ENCODE measurements at places on chromosomes 4 and X.

- DNase-seq, result no peak
Measured at GRCh38 chrX:20347481-20347880, 80.8 kb upstream of the RPS6KA3 start.

DNA sequence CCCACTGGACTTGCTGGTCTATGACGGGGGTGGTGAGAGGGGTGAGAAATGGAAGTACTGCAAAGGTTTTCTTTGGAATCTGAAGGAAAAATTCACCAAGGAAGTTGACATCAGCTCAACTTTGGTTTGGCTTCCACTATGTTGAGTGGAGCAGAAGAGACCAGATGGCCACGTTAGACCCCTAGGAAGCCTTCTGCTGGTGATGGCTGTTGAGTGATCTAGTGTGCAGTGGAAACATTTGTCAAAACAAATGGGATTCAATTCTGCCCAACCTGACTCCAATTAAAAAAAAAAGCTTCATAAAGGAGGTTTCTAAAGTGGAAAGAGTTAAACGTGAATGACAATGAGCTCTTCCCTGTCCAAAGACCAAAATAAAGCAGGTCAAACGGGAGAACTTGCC is 25.7 kb downstream of the SEL1L3 start:
- no peak for DNase-seq

- no peak for DNase-seq
Measured at GRCh38 chrX:91079342-91080114, 355.1 kb upstream of the PABPC5 start.

- no peak for DNase-seq
Measured at GRCh38 chrX:69320116-69320515, 154.9 kb upstream of the PJA1 start.

DNA sequence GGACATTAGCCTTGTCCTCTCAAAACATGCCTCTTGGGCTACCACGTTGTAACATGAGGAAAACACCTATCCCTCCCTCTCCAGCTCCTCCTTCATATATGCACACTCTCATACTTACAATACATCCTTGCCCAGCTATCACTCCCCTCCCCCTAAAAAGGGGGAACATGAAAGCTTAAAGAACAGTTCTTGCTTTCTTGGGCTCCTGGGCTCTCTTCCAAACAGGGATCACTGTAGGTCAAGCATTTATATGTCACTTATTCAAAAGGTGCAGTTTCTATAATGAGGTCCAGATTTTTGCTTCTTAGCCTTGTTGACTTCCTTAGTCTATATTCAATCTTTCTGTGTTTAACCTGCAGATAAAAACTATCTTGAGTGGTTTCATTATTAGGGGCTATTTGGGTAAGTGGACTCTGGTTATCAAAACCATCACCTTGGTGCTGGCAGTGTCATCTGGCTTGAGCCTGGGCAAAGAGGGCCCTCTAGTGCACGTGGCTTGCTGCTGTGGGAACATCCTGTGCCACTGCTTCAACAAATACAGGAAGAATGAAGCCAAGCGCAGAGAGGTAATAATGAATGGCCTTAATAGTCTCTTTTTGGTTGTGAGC is 119.4 kb downstream of the AKAP4 start:
- peak; percentile 3 for DNase-seq

GRCh38 chrX:79107891-79108718 is 36.4 kb upstream of the GPR174 start:
- no peak for DNase-seq

DNA sequence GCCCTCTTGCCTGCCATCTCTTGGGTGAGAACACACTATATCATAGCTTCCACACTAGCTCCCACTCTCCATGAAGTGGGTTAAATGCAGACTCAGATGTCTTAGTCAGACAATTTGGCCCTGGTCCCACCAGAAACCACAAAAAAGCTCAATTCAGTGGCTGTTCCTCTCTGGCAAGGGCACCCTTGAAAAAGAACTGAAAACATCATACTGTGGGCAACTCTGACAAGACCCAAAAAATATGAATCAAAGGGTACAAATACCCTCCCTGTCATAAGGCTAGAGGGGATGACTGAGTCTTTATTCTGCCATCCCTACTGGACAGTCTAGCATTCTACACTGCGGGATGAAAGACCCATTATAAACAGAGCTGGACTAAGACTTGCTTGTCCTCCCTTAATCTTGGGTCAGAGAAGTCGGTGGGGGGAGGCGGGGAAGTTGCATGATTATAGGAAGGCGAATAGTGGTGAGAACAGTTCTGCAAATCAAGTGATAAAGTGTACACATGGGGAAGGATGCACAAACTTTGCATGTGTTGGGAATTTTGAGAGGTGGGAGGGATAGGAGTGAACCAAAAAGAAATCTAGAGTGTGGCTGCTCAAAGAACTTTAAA is 172.1 kb downstream of the OPHN1 start:
- peak; percentile 39 for DNase-seq

DNA sequence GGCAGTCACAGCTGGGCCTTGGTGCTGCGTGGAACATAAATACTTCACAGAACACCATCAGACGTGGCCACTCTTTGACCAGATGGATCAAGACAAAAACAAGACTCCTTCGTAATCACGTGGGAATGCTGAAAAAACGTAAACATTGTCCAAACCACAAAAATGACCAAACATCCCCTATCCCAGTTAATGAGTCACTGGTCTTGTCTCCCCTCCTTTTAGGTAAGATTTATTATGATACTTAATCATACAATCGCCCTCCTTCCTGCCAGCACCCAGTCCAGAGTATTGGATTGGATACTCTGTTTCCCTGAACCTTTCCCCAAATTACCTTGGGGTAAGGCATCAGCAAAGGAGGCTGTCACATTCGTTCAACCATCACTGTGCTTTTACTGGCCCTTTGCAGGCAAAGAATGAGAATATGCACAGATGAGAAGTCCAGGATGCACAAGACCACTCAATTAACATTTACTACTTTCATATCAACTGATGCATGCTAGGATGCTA is 601 bp upstream of the TCEANC start:
- DNase-seq, result peak; percentile 85

Measured in astrocyte of the spinal cord (primary cell).